ENCODE measurements at places on chromosomes 5 and 9.

GRCh38 chr5:81696418-81697397 is 54.2 kb downstream of the SSBP2 start:
- DNase-seq, result no peak

- no peak for DNase-seq
Observed at GRCh38 chr9:22147813-22148527, 138.9 kb upstream of the CDKN2B start.

GRCh38 chr5:37086466-37087173 is 162.6 kb downstream of the CPLANE1 start:
- no peak for DNase-seq

- DNase-seq, result no peak
Observed at GRCh38 chr9:72575666-72576065, 54.3 kb downstream of the TMC1 start.

DNA sequence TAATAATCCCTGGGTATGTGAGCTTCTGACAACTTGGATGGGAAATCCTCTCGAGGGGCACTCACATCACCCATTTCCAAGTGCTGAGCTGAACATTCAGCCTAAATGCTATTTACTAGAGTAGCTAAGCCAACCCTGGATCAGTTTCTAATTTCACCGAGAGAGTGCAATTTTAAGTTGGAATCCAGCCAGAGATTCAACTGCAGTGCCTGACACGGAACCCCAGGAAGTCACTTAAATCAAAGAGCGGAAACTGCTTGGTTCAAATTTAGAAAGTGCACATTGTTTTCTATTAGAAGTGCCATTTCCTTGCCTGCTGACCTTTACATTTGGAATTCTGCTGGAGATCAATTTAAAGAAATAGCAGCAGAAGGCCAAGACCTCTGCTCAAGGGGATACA is 8.8 kb downstream of the SPRY4 start:
- no peak for DNase-seq

DNA sequence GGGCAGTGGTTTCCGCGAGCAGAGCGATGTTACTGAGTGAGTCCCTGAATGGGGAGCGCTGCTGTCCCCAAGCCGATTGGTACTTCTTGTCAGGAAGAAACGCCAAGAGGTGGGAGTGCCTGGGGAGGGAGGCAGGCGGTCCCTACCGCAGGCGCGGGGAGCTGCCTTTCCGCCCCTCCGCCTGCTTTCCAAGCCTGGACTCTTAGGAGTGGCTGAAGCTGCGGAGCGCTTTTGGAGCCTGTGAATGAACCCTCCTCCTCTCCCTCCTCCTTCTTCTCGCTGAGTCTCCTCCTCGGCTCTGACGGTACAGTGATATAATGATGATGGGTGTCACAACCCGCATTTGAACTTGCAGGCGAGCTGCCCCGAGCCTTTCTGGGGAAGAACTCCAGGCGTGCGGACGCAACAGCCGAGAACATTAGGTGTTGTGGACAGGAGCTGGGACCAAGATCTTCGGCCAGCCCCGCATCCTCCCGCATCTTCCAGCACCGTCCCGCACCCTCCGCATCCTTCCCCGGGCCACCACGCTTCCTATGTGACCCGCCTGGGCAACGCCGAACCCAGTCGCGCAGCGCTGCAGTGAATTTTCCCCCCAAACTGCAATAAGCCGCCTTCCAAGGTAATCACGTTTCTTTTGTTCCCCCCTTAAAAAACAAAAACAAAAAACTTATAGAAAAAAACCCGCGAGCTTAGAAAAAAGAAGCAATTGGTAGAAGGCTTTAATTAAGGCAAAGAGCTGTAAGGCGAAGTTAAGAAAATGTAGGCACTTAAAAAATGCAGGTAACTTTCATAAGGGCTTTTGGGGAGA is at the start of gene VCAN:
Gene VCAN (plus strand): TSS at position 340 of the 808 bp plus-strand sequence. CDS start 11,775 bp downstream, outside the sequence.
- DNase-seq, result no peak

DNA sequence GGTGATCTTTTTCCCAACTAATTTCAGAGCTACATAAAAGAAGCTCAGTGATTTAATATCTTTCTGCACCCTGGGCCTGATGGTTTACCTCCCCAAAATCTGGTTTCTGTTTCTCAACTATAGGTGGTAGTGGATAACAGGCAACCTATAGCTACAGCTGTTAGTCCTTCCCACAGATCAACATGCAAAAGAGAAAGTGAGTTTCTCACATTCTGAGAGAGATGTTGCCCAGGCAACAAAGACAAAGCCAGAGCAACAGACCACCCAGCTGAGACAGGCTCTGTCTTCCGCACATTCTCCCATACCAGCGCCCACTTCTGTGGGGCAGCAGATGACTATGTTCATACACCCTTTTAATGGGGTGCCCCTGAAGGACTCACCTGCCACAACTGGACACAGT is 40.7 kb upstream of the PPP2R2B start:
- no peak for DNase-seq
